ENCODE measurements at places on chromosomes 11 and 22.

DNA sequence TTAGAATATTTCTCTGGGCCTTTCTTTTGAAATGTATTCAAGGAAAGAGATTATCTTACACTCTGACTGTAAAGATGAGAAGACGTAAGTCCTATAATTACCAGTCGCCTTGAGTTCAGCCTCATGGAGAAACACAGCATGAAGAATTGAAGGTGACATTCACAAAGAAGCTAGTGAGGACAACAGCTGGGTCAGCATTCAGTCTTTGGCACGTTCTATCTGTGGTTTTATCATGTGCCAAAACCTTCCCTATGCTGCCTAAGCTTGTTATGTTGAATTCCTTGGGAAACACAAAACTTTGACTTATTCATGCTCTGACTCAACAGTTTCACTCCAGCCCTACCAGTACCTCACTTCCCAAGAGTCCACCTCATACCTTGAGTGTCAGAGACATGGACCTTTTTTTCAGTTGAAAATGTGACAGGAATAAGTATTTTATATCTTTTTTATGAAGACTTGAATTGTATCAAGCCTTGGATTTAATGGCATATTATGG lies 198.8 kb upstream of the KIRREL3 start:
- no peak for DNase-seq

- no peak for DNase-seq
Observed at GRCh38 chr22:17130199-17130598, 9.0 kb upstream of the TMEM121B start.

DNA sequence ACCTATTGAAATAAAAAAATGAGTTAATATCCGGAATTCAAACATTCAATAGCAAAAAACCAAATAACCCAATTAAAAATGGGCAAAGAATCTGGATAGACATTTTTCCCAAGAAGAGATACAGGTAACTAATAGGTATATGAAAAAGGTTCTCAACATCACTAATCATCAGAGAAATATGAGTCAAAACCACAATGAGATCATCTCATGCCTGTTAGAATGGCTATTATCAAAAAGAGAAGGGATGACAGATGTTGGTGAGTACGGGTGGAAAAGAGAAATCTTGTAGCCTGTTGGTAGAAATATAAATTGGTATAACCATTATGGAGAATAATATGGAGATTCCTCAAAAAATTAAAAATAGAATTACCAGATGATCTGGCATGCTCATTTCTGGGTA lies 26.9 kb upstream of the OR6M1 start:
- no peak for DNase-seq

- no peak for DNase-seq
Observed at GRCh38 chr22:43006016-43006505, 8.9 kb downstream of the PACSIN2 start.

DNA sequence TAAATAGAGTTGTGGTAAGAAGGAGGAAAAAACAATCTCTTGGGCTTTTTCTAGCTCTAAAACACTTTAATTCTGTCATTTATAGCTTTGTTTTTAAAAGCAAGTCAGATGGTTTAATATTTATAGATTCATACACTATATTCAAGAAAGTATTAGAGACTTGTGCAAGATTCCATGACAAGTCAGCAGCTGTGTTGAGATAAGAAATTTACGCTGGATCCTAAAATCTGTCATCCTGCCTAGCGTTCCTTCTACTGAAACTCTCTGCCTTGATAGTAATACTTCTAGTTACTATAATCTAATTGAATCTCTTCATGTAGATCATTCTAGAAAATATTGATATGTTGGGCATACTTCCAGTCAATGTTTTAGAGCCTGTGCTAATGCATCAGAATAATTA lies 721.8 kb downstream of the CNTN5 start:
- no peak for DNase-seq

- no peak for DNase-seq
Observed at GRCh38 chr11:108112057-108112456, 9.3 kb upstream of the ACAT1 start.

DNA sequence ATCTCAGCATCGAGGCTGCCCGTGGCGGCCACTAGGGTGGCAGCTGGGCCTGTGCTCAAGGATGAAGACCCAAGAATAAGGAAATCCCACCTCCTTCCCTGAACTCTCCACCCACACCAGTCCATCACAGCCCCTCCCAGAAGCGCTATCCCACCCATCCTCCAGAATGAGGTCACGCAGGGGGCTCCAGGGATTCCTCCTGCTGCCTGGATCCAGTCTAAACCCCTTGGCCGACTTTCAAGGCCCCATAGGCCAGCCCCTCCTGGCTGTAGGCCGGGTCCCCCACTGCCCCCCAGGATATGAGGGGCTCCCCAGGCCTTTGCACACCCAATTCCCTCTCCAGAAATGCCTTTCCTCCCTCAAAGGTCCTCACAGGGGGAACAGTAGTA lies 19.0 kb upstream of the SCGB1A1 start:
- DNase-seq: no peak

DNA sequence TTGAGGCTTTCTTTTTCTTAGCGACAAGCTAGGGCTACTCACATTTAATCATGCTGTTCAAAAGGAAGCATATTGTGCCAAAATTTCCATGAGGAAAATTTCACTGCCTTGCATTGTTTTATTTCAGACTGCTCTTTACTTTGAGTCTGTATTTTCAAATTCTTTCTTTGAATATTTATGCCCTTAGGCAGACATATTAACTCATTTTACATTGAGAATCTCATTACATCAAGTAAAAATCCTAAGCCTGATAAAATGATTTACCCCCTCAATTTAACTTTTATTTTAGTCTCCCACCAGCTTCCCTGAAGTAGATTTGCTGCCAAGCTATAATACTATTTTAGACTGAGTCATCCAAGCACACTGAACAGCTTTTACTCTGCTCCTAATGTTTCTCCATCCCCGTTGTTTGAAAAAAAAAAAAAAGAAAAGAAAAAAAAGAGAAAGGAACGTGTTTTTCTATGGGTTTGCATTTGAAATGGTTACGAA lies 189.3 kb upstream of the MTMR2 start:
- no peak for DNase-seq

DNA sequence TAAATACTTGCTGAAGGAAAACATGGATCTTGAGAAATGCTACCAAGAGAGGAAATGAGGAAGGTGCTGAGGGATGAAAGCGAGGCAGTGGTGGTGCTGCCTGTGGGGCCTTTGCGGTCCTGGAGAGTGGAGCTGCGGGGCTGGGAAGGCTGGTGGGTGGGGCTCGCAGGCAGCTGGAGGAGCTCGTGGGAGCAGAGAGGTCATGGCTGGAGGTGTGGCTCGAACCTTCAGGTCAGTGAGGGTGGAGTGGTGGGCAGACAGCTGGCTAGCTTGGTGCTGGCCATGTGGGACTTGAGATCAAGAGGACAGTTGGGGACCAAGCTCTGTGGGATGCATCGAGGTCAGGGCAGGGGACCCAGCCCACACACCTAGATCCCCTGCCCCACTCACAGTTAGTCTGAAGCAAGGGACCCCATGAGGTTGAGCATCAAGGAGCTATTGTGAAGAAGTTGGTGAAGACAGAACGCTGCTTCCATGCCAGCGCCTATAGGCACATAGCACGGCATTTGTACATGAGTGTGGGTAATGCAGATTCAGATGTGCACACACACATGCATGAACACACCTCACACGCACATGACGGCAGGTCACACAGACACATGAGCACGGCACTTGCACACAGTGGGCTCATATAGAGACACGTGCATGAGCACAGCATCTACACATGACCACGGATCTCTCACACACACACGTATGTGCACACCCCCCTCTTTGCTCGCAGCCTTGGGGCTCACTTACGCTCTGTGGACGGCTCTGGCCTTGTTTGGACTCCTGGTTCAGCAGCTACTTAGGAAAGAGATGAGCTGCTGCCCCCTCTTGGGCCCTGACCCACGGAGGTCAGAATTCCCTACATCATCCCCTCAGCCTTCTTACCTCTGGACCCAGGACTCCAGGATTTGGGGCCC lies 30.4 kb downstream of the SHANK3 start:
- peak; percentile 20 for DNase-seq

- DNase-seq: no peak
Observed at GRCh38 chr22:32271389-32271788, 16.2 kb upstream of the SLC5A4 start.

DNA sequence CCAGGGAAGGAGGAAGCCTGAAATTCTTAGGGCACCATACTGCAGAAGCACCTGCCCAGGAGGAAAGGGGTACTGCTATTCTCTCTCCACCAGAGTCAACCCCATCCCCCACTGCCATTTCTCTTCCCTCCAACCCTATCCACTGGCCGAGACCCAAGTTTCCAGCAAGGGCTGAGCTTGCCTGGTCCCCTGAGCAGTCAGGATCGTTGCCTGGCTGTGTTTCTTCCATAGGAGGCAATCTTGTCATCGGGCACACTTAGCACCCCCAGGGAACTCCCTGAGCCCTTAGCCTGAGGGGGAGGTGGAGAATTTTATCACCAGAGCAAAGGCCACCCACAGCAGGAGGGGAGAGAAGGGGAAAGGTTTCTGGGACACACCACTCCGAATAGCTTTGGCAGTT lies 115.8 kb upstream of the NECTIN1 start:
- DNase-seq: no peak

- no peak for DNase-seq
Observed at GRCh38 chr11:46378811-46379481, 2.5 kb upstream of the MDK start.

- DNase-seq: no peak
Observed at GRCh38 chr11:10898003-10898762, 40.3 kb upstream of the ZBED5 start.

GRCh38 chr11:45053736-45054446 lies 92.5 kb upstream of the PRDM11 start:
- DNase-seq: no peak

DNA sequence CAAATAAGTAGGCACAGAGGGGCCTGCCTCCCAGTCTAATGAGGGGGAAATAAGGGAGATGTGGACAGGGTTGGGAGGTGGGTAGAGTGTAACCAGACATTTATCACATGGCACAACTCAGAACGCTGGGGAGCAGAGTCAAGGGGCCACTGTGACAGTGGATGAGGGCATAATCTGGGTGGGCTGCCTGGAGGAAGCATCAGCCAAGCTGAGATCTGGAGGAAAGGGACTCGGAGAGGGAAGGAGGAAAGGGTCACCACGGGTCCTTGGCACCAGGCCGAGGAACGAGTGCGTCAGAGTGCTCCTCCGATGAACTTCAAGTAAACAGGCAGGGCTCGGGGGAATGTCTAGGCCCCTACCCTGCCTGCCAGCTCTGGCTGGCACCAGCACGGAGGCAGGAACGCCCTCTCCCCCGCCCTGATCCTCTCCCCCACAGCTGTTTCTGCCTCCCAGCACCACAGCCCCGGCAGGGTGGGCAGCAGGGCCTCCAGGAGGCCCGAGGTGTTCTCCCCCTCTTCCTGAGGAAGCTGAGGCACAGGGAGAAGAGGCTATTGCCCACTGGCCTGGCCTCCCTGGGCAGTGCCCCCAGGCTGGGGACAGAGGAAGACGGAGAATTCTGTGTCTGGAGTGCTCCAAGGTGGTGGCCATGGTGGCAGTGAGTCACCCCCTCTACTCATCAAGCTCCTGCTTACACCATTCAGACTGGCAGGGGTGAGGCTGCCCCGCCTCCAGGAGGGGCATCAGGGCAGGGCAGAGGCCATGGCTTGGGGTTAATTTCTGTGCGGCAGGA lies 4.2 kb downstream of the ALDH3B1 start:
- DNase-seq: peak; percentile 83

- no peak for DNase-seq
Observed at GRCh38 chr11:14029440-14029839, 66.9 kb downstream of the SPON1 start.

DNA sequence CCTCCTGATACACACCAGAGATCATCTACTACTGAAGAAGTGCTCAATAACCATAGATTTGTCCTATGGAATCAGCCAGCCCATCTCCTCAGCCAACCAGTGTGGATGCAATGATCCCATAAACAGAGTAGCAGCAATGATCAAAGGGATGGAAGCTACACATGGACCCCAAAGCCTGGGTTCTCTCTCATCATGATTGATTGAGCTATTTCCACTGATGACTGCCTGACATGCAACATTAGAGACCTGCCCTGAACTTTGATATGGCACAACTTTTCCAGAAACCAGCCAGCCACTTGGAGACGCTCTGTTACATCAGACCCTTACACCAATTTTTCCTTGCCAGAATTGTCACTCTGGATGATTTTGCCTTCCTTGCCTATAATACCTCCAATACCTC lies 471.6 kb downstream of the BUD13 start:
- DNase-seq: no peak

GRCh38 chr11:96151501-96151900 lies 191.5 kb downstream of the MAML2 start:
- no peak for DNase-seq

DNA sequence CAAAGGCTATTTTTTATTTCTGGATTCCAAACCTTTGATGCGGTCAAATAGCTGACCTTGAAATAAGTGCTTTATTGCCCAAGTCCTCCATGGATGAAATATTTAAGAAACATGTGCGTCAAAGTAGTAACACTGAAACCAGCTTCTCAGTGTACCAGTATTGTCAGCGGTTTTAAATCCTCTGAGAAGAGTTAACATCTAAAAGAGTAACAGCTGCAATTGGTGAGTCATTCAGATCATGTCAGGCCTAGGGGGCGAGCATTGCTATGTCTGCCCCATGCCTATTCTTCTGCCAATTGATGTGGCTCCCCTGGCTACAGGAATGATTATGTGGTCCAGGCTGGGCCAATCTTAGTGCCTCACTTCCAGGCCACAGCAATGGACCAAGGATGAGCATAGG lies 263.3 kb upstream of the SORL1-AS1 start:
- DNase-seq: no peak

GRCh38 chr11:88538098-88538497 lies 200.6 kb upstream of the CTSC start:
- DNase-seq: no peak

DNA sequence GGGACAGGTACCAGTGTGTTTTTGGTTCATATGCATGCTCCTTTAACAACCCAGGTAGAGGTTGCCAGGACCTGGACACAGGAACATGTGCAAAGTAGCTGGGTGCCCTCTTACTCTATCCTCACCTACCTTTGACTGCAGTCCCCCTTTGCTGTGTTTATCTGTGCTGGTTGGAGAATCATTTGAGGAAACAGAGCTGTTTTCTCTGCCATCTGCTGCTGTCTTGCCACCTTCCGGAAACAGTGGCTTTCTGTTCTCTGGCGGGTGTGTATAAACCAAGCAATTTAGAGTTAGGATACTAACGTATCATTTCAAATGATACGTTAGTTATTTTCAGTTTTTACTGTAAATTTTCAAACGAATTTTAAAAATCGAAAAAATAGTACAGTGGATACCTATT lies 171.9 kb upstream of the TTC12 start:
- DNase-seq: no peak

DNA sequence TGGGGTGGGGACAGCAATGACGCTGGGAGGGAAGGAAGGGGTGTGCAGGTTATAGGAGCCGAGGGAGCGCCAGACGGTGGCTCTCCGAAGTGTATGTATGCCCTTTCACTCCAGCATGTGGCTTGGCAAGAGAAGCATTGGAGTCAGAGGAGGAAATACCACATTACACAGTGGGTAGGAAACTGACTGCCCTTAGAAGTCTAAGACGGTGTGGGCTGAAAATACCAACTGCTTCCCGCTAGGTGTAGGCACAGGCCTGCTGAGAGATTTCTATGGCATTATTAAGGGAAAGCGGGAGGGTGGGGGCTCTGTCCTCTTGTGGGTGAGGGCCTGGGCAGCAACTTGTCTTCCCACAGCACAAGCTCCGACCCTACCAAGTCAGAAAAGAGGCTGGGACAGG lies 44.7 kb downstream of the CACNG2 start:
- DNase-seq: no peak

GRCh38 chr22:23058063-23058462 lies 12.3 kb upstream of the GNAZ start:
- no peak for DNase-seq

- DNase-seq: no peak
Observed at GRCh38 chr11:62850911-62851806, 11.8 kb upstream of the WDR74 start.
